Stimulated activated CD4-positive, alpha-beta T cell treated with anti-CD3 and anti-CD28 coated beads, Interleukin-15, amount 100 ng/mL, for 48 hours (primary cell): ENCODE measurements at places on chromosomes 16 and 17.

DNA sequence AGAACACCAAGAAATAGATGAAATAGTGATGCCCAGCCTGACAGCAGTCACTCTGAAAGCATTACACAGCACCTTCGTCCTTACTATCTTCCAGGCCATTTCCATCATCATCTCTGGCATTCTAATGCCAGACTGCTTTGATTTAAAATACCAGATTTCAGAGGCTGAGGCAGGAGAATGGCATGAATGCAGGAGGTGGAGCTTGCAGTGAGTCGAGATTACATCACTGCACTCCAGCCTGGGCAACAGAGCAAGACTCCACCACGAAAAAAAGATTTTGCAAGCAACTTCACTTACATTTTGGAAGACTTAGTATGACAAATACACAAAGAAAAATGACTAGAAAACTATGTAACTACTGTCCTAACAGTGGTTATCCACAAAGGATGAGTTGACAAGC lies 244.0 kb downstream of the CPPED1 start:
- DNase-seq = no peak

- no peak for DNase-seq
Observed at GRCh38 chr16:81779536-81780320, 637 bp downstream of the PLCG2 start.

DNA sequence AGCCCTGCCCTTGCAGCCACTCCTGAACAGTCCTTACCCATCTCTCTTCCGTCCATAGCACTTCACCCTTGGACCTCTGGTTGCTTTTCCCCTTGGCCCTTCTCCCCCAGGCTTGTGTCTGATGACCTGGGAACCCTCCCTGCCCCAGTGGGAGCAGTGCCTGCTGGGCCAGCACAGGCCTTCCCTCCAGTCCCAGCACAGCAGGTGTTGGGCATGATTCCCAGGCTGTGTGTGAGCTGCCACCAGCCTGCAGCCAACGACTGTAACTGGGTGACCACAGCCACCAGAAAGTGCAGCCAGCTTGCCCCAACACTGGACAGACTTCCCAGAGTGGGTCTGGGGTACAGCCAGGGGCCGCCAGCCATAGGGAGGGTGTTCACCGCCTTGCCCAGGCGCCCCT lies 30.0 kb downstream of the CRAMP1 start:
- DNase-seq = no peak

DNA sequence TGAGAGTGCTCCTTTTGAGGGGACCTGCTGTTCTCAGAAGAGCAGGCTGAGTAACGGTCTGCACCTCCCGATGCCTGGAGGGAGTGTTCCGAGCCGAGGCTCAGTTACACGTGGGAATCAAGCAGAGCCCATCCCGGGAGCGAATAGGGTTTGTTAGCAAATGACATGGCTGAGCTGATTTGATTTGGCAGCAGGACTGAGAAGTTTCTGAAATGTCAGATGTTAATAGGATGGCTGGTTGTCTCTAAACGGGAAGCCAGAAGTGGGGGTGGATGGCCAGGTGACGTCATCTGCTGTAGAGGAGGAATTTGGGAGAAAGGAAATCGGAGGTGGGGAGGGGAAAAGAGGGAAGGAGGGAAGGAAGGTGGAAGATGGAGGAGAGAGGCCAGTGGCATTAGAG lies 128.0 kb downstream of the RAP1GAP2 start:
- no peak for DNase-seq

DNA sequence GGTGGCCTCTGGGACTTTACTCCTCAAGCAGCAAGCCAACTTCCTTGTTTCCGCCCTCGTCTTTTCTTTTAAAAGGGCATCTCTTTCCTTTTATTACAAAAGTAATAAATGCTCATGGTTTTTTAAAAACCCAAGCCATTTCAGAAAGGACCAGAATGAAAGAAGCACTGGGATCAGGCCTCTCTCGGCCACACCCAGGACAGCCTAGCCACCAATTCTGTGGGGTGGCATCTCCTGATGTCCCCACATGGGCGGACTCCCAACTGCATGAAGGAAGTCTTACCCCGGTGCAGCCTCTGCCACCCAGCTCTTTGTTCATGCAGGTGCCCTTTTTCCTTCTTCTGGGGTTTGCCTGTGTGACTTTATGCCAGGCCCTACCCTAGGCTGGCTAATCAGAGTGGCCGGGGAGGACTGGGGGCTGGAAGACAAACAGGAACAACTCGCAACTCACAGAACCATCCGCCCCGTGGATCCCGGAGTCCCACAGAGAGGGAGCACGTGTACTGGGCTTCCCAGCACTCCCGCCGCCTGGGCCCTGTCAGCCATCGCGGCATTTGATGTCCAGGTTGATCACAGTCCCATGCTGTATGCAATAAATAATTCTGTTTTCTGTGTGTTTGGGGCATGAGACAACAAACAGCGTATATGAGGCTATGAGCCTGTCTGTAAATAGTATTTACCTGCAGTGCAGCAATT lies 2.6 kb upstream of the RASD1 start:
- no peak for DNase-seq

DNA sequence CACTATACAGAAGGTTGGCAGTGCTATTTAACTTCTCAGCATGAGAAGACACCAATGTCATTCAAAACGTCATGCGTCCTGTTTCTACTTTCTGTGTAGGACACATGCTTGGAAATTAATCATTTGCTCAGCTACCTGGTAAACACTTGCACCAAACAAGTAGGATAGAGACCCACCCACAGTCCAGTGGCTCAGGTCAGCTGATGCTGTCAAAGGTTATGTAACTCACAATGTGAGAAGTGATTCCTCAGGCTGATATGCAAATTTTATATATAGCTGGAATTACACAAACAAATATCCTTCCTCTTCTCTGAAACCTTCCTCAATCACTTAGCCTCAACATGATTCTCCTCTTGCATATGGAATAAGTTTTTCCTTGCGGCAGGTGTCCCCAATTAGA lies 59.6 kb downstream of the ZZEF1 start:
- no peak for DNase-seq

DNA sequence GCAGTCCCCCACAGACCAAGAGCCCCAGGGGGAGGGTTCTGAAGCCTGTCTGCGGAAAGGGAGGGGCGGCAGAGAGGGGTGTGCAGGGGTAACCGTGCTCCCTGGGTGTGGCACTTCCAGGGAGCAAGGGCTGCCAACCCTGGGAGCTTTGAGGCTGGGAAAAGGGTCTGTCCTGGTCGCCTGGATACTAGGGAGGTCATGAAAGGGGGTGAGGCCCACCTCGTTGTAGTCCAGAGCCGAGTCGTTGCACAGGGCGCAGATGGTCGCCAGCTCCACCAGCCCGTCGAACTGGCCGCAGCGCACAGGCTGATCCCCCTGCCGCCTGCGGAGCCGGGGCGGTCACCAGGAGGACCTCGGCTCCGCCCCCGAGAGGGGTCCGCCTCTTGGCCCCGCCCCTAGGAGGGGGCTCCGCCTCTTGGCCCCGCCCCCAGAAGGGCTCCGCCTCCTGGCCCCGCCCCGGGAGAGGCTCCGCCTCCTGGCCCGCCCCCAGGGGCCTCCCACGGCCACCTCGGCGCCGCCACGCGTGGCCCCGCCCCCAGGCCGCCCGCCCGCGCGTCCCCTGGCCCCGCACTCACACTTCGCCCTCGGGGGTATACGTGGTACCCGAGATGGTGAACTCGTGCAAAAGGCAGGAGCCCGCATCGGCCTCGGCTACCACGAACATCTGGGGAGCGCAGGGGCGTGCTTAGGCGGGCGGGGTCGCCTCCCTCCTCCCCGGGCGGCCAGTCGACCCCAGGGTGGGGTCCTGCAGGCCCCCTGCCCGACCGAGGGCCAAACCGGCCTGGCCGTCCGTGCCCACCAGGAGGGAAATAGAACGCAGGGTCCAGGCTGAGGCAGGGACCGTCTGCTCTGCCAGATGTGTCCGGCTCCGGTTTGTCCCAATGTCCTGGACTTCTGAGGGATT lies 19.5 kb downstream of the ATP2A3 start:
- no peak for DNase-seq

- DNase-seq = no peak
Observed at GRCh38 chr17:47855737-47856136, 4.8 kb upstream of the SP6 start.

- no peak for DNase-seq
Observed at GRCh38 chr17:67435786-67436185, 58.7 kb downstream of the PITPNC1 start.

DNA sequence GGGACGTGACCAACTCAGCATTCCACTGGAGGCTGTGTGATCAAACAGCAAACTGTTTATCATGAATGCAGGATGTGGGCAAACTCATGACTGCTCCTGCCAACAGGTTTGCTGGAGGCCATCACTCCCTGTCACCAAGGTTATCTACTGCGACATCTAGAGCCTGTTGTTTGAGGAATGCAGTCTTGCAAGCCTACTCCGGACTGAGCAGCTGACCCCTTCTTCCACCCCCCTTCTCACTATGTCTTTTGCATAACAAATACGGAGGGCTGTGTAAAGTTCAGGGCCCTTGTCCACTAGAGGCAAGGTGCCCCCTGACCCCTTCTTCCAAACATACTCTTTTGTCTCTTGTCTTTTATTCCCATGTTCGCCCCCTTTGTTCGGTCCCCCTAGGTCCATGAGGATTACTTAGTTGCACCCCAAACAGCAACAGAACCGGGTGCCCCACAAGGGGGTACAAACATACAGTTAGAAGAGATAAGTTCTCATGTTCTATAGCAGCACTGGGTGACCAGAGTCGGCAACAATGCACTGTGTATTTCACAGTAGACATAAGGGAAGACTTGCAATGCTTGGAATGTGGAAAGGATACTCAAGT lies 28.7 kb downstream of the MEAK7 start:
- DNase-seq = no peak

GRCh38 chr17:78842881-78843565 lies 2.4 kb upstream of the USP36 start:
- DNase-seq = peak; percentile 49

GRCh38 chr16:29806099-29806579 lies at the start of gene MAZ:
MAZ (plus strand) TSS chr16:29806529; CDS start chr16:29806702, 173 bp downstream.
- DNase-seq = no peak
